ENCODE measurements at places on chromosomes 12 and 14.

GRCh38 chr14:22981090-22981875 lies 1.1 kb downstream of the AJUBA start:
- DNase-seq: no peak

DNA sequence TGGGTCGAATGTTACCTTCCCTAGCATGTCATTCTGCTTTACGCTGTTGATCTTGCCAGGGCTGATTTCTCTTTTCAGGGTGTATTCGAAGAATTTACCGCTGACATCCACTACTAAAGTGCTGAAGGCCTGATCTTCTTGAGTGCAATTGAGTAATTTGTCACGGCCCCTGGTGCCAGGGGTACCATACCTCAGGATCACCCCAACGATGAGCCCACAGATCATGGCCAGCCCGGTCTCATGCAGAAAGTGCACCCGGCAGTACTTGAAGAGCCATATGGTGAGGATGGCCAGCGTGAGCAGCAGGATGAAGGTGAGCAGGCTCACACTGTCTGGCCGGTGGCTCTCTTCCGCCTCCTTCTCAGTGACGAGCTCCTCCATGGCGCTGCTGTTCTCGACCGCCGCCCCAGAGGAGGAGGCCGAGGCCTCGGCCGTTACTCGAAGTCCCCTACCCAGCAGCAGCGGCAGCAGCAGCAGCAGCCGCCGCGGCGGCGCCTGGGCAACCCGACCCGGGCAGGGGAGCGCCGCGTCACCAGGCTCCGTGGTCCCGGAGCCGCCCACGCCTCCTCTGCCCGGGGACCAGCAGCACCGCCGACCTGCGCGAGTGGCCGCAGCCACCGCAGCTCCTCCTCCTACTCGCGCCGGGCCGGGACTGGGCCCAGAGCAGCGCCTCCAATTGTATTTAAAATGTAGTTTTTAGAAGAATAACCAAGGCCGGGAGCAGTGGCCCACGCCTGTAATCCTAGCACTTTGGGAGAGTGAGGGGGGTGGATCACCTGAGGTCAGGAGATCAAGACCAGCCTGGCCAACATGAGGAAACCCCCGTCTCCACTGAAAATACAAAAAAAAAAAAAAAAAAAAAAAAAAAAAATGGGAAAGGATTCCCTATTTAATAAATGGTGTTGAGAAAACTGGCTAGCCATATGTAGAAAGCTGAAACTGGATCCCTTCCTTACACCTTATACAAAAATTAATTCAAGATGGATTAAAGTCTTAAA lies 58.5 kb upstream of the TMPO start:
- no peak for DNase-seq

GRCh38 chr12:114194066-114194465 lies 211.9 kb downstream of the TBX5 start:
- no peak for DNase-seq

DNA sequence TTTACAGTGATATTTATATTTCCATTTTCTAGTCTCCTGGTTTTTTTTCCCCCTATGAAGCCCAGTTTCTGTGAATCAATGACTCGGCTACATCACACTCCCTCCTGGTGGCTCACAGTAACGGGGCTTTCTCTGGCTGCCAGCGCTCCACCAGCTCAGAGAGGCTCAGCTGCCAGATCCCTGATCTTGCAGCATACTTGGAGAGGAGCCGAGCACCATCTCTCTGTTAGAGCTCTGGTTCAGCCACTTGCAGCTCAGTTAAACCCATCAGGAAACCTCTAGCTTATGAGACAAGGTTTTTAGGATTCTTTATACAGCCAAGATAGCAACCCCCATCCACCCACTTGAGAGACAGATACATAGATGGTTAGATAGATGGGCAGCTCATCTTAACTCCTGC lies 74.6 kb downstream of the CIT start:
- DNase-seq: no peak

- DNase-seq: no peak
Measured at GRCh38 chr12:132423251-132423819, 66.6 kb upstream of the FBRSL1 start.

GRCh38 chr12:94677778-94678177 lies 27.4 kb upstream of the TMCC3 start:
- DNase-seq: no peak

DNA sequence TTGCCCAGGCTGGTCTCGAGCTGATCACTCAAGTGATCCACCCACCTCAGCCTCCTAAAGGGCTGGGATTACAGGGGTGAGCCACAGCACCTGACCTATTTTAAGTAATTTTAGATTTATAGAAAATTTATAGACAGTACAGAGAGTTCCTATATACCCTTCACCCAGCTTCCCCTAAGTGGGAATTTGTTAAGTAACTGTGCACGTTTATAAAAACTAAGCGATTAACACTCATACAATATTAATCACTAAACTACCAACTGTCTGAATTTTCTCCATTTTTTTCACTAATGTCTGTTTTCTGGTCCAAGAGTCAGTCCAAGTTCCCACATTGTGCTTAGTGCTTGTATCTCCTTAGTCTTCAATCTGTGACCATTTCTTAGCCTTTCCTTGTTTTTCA lies 5.5 kb downstream of the IL31 start:
- no peak for DNase-seq
